Endodermal cell (in vitro differentiated cells): ENCODE measurements at places on chromosomes 5 and 9.

- peak; percentile 82 for DNase-seq
These were observed 18.2 kb upstream of the STK32A start for GRCh38 chr5:147216552-147217154.

DNA sequence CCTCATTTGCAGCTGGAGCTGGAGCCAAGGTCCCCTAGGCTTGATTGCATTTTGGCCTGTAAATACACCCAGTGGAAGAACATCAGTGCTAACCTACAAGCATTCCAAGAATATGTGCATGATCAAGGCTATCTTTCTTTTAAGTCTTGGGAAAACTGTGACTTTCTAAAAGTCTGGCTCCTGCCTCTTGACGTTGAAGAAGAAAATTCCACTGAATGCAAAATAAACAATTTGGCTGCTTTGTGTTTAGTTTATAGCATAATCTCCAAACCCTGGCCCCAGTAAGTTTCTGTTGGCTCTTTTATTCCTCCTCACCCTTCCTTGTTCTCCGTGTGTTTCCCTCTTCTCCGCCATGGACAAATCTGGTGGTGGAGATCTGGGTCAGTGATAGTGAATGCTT is 109.3 kb upstream of the TLE1 start:
- DNase-seq = no peak

- no peak for DNase-seq
These were observed 153.8 kb downstream of the AUH start for GRCh38 chr9:91207729-91208418.

GRCh38 chr5:74205767-74206578 is 434.6 kb downstream of the ENC1 start:
- no peak for DNase-seq

DNA sequence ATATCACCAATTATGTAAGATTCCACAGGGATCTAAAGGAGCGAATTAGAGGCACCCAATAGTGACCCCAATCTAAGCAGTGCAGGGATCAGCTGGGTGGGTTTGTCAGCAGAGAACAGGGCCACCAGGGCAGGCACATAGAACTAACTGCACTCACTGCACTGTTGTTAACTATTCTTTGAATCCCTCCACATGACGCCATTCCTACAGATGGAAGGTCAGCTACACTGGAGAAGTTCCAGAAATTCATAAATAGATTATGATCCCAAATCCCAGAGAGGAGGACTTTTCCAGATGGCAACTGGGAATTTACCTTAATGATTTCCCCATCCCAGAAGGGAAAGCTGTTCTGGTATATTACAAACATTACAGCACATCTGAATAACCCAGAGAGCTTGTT is 84.2 kb downstream of the THBS4 start:
- DNase-seq = no peak

- no peak for DNase-seq
These were observed 12.5 kb downstream of the ST8SIA4 start for GRCh38 chr5:100890461-100891008.

DNA sequence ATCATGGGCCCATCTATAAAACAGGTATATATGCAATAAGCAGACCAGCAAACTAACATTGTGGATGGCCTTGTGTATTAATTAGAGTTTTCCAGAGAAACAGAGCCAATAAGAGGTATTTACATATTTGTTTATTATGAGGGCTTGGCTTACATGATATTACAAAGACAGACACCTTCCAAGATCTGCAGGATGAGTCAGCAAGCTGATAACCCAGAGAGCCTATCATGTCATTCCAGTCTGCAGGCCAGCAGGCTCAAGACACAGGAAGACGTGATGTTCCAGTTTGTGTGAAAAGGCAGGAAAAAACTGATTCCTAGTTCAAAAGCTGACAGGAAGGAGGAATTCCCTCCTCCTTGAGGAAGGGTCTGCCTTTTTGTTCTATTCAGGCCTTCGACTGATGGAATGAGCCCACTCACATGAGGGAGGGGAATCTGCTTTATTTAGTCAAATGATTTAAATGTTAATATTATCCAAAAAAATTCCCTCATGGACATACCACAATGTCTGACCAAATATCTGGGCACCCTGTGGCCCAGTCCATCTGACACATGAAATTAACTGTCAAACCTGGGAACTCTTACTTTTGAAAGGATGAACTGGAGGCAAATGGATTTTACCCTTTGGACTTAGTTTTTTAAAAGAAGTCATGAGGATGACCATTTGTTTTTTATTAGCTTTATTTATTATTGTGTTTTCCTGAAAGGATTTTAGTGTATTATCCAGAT is 161.2 kb upstream of the CHD1 start:
- no peak for DNase-seq

DNA sequence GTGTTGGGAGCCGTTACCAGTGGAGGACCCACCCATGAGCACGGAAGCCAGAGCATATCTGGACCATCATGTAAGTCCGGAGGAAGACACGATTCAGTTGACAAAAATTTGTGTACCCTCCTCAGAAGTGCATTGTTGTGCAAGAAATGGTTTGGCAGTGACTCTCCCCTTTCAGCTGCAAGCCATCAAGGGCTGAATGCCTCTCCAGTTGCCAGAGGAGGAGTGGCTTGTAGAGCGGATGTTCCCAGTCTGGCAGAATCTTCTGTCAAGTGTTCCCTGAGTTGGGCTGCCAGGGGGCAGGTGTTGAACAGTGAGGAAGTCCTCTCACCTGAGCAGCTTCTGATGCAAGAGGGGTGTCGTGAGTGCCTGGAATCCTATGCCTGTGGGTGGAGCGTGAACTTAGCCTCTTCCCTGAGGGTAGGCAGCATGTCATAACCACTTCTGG is 27.6 kb upstream of the CDKN2AIPNL start:
- DNase-seq = peak; percentile 85

DNA sequence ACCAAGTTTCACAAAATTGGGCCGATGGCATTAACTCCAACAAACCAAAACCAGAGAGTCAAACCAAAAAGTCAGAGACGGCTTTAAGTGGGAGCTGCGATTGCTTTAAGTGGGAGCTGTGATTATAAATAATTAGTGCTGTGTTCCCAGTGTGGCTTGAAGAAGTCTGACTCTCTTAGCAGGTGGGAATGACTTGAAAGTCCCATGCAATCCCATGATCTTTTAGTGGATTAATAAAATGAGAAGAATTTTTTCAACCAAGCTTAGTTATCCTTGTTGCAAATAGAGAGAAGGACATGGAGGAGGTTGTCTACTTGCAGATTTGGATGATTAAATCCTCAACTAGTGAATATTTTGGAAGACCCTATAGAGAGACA is 68.5 kb downstream of the MYO10 start:
- DNase-seq = no peak

GRCh38 chr5:175354964-175355363 is 89.0 kb downstream of the DRD1 start:
- DNase-seq = no peak

DNA sequence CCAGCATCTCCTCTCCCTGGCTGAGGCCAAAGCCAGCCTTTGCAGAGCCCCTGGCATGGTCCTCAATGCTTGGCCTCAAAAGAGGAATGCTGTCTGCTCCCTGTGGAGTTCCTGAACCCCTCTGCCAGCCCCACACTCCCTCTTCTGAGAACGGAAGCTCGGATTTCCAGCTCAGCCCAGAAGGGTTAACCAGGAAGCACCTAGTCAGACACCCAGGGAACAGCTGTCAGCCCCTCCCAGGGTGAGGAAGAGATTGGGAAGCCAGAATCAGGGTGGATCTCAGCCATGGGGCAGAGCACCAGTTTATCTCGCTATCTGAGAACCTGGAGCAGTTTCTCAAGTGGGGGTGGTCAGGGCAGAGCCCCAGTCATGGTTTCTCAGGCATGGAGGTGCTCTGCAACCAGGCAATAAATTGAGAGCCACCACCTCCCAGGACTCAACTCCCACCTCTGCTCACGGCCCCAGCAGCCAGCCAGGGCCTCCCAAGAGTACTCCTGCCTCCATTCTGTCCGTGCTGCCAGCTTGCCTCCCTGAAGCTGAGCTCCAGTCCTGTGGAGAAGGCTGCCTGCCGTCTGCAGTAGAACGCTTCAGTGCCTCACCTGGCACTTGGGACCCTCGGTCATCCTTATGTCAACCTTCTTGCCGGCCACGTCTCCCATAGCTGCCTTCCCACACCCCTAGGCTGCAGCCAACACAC is 7.6 kb downstream of the FOXE1 start:
- peak; percentile 43 for DNase-seq
